ENCODE measurements at places on chromosomes 13 and 19. TPM values are rescaled to one million over a fixed set of nuclear protein-coding genes. Genes with fewer than 3 reads are reported as not detected.

The CBARP gene
- not detected for polyA plus RNA-seq

The NKG7 gene
- 44.3 TPM for polyA plus RNA-seq

DNA sequence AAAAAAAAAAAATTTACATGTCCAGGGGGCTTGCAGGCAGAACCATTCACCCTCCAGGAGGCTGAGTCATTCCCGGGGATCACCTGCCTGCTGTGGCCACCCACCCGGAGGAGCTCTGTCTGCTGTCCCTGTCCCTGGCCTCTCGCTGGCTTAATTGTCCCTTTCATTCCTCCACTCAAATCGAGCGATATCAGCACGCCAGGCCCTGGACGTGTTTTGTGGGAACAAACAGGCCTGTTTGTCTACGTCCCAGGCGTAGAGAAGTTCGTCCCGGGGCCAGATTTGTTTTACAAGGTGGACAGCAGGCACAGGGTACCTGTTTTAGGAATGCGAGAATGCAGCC lies 21.2 kb downstream of the SULT2B1 start:
- H3K4me1 ChIP-seq: peaks cover 5% of the 10 kb centered on the region
- H3K4me3 ChIP-seq: no peak overlapping the region
- no peaks in the 10 kb centered on the region for H3K36me3 ChIP-seq
- DNase-seq: no peak

The SPC24 gene
- 0.32 TPM for polyA plus RNA-seq

The ZNF738 gene
- 2.8 TPM for polyA plus RNA-seq

The KLF2 gene
- 300 TPM for polyA plus RNA-seq

GRCh38 chr19:46080561-46080960 lies 39.8 kb upstream of the IGFL4 start:
- peaks cover 24% of the 10 kb centered on the region for H3K27me3 ChIP-seq
- H3K4me1 ChIP-seq: peaks cover 12% of the 10 kb centered on the region
- H3K4me3 ChIP-seq: no peak overlapping the region

The NTN5 gene
- not detected for polyA plus RNA-seq

- H3K27me3 ChIP-seq: no peaks in the 10 kb centered on the region
- H3K36me3 ChIP-seq: no peaks in the 10 kb centered on the region
- no peak overlapping the region for H3K27ac ChIP-seq
Measured at GRCh38 chr13:95494082-95494681, 58.3 kb upstream of the CLDN10 start.

The KLK14 gene
- not detected for polyA plus RNA-seq
